ENCODE measurements at places on chromosomes 5 and 9.

GRCh38 chr5:132425975-132426524, 56.5 kb downstream of the SLC22A5 start:
- no peak for DNase-seq

DNA sequence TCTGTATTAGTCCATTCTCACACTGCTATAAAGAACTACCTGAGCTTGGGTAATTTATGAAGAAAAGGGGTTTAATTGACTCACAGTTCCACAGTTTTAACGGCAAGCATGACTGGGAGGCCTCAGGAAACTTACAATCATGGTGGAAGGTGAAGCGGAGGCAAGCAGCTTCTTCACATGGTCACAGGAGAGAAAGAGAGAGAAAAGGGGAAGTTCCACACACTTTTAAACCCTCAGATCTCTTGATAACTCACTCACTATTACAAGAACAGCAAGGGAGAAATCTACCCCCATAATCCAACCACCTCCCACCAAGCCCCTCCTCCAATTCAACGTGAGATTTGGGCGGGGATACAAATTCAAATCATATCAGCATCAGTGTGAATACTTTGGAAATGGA, 133.4 kb upstream of the SLC30A5 start:
- no peak for DNase-seq

DNA sequence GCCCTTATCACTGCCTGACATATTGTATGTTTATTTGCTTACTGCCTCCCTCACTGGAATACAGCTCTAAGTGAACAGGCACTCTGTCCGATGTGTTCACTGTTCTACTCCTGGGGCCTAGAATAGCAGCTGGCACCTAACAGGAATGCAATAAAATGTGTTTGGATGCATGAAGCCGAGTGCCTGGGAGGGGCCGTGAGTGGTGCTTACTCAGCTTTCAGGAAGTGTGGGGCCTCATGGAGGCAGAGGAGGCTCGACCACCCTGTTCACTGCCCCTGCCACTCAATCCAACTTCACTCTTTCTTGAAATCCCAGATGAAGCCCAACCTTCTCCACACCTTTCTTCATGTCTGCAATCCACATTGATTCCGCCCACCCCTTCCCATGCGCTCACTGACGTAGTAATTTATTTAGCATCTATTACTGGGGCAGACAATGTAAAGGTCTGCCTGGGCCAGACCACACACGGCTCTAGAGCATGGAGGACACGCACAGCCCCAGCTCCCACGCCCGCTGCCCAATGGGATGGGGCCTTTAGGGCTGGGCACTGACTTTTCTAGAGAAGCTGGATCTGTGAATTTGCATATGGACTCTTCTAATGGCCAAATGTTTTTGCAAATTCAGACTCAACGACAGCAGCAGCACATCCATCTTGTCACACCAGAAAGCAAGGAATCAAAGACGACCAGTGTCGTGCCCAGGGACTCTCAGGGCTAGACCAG, 21.3 kb downstream of the TBC1D9B start:
- no peak for DNase-seq

DNA sequence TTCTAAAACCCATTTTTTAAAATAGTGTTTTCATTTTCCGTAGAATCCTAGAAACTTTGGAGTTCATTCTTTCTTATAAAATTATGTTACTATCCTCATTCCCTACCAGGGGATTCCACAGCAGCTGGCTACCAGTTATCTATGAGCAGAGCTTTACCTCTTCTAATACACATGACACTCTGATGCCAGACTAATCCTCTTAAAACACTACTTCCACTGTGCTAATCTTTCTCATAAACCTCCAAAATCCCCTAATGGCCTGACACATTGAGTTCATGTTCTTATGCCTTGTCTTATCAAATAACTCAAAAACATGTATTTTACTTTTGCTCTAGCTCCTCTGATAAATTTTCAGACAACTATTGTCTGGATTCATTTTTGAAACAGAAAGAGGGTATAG, 633.6 kb upstream of the FTMT start:
- no peak for DNase-seq

- no peak for DNase-seq
These were observed 75.0 kb upstream of the IL6ST start for GRCh38 chr5:56069652-56070226.

- no peak for DNase-seq
These were observed 28.6 kb upstream of the TAS2R1 start for GRCh38 chr5:9658706-9659105.

- DNase-seq = no peak
These were observed 15.1 kb downstream of the HNRNPK start for GRCh38 chr9:83964973-83965349.

GRCh38 chr9:89877051-89878002, 272.5 kb downstream of the GADD45G start:
- no peak for DNase-seq

GRCh38 chr9:72278959-72279358, 86.0 kb downstream of the ZFAND5 start:
- DNase-seq = no peak

GRCh38 chr5:106523852-106524251, 1146.9 kb downstream of the EFNA5 start:
- no peak for DNase-seq

DNA sequence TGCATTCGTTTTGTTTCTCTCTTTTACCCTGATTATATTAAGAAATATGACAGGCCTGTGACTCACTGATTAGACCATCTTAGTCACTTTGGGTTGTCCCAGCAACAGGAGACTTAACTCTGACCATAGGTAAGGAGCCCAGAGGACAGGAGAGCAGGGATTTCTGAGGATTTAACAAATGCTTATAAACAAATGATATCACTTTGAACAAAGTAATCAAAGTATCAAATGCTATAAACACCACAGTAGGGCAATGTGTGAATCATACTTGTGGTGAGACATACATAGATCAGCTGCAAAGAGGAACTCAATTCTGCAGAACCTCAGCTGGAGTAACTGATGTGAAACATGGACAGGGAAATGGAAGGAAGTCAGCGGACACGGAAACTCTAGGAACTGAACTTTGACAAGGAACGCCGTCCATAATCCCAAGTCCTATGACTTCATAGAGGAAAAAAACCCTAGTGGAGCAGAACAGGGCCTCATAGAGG, 190.6 kb upstream of the MSX2 start:
- DNase-seq = no peak

- DNase-seq = no peak
These were observed 148.2 kb upstream of the RAI14 start for GRCh38 chr5:34507933-34508332.

GRCh38 chr5:32501071-32502002, 56.8 kb upstream of the ZFR start:
- no peak for DNase-seq

- no peak for DNase-seq
These were observed 893.3 kb downstream of the PTPRD start for GRCh38 chr9:9719373-9720112.

- DNase-seq = no peak
These were observed 59.5 kb downstream of the RORB start for GRCh38 chr9:74556685-74557084.

DNA sequence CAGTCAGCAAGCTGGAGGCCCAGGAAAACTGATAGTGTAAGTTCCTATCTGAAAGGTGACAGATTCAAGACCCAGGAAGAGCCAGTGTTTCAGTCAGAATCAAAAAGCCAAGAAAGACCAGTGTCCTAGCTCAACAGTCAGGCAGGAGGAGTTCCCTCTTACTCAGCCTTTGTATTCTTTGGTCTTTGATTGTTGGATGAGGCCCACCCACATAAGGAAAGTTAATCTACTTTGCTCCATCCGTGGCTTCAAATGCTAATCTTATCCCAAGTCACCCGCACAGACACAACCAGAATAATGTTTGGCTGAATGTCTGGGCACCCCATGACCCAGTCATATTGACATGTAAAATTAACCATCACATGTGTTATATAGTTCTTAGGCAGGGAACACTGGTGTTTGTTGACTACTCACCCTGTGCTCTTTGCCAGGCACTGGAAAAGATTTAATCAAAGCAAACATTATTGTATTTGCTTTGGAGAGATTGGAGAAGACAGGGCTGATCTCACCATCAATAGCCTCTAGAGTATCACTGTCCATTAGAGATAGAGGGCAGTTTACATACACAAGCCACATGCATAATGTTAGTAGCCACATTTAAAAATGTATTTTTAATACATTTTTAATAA, 96.3 kb upstream of the KCNN2 start:
- no peak for DNase-seq

GRCh38 chr9:6567140-6567591, 78.4 kb downstream of the GLDC start:
- DNase-seq = no peak

- no peak for DNase-seq
These were observed 49.8 kb downstream of the CERT1 start for GRCh38 chr5:75461679-75462078.

GRCh38 chr5:56791396-56791795, 24.0 kb upstream of the MAP3K1 start:
- DNase-seq = no peak

GRCh38 chr9:112894041-112894440, 3.4 kb upstream of the SLC46A2 start:
- DNase-seq = no peak

GRCh38 chr5:9624196-9624947, 5.8 kb downstream of the TAS2R1 start:
- no peak for DNase-seq

DNA sequence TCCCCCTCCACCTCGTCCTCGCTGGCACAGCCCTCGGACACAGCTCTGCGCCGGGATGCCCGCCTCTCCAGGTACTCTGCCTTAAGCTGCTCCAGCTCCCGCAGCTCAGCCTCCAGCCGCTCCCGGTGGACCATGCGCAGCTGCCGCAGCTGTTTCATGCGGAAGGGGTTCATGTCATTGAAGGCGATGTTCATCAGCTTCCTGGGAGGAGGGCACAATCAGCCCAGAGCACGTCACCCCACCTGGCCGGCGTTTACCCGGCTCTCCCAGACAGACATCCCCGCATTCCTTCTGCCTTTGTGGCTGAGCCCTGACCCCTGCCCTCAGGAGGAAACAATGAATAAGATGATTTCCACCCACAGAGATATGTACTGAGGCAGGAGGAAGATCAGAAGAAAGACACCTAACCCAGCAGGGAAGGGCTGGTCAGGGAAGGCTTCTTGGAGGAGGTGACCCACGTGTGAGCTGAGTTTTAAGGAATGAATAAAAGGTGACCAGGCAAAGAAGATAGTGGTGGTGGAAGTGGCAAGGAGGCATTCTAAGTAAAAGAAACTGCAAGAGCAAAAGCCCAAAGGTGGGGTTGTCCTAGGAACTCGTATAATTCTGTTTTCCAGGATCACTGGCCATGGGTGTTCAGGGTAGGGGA, 7.1 kb upstream of the CORO2A start:
- DNase-seq = no peak

- DNase-seq = no peak
These were observed 3.2 kb downstream of the ENTPD8 start for GRCh38 chr9:137437691-137438590.

GRCh38 chr9:75545287-75545686, 345.2 kb upstream of the PCSK5 start:
- DNase-seq = no peak

DNA sequence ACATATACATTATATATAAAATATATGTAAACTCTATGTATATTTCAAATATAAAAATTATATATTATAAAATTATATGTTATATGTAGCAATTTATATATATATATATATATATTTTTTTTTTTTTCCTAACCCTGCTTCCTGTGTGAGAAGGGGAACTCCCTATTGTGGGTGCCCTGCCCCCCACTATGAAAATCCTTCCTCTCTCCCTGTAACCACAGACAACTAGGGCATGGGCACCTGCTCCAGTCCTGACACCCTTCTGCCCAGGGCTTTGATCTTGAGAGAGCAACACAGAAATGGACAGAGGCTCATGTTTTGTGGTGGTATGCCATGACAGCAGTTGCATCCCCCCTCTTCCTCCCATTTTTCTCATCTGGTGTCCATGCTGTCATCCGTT, 148.7 kb upstream of the IL12B start:
- DNase-seq = no peak

DNA sequence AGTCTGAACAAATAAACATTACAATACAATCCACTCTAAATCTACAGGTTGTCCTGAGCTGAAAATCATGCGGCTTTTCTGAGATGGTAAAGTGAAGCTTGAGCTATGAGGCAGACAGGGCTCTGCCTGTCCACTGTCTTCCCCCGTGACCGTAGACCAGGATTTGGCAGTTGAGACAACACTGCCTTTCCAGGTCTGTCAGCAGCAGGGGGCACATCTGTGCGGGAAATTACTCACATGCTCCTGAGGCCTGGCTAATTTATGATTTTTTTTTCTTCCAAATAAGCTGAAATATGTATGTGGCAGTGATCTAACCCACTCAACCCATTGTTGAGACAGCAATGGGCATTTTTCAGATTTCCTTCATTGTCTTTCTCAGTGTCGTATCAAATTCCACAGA, 307.9 kb downstream of the FBXL7 start:
- DNase-seq = no peak
